A549 treated with ZK216348 at 1 μM for 4 hours (cell line): ENCODE measurements at places on chromosomes 4 and X. TPM values are rescaled to one million over a fixed set of nuclear protein-coding genes. Genes with fewer than 3 reads are reported as not detected.

The CYTL1 gene
- total RNA-seq: not detected in 5 replicates

The MAB21L2 gene
- not detected in 5 replicates for total RNA-seq

The MAGEA10 gene
- total RNA-seq: not detected in 5 replicates

The ERAS gene
- 0.19 TPM in 1 of 5 replicates, not detected in the others for total RNA-seq

The MND1 gene
- 12.3 to 21.1 TPM (median 12.8 TPM) in 5 replicates for total RNA-seq

The SLC7A11 gene
- 14.3 to 31.4 TPM (median 25.9 TPM) in 5 replicates for total RNA-seq

The FGFBP2 gene
- 0.12 to 0.24 TPM in 2 of 5 replicates, not detected in the others for total RNA-seq

The RTL3 gene
- total RNA-seq: 0.08 TPM in 1 of 5 replicates, not detected in the others

The CD38 gene
- 8.9 to 13.8 TPM (median 11.2 TPM) in 5 replicates for total RNA-seq

The PDCL2 gene
- total RNA-seq: not detected in 5 replicates

The UGT2B10 gene
- total RNA-seq: not detected in 5 replicates

The ITGB1BP2 gene
- total RNA-seq: 0.83 to 1.5 TPM (median 0.99 TPM) in 5 replicates

The DUX4 gene
- not detected in 5 replicates for total RNA-seq

The RTL5 gene
- 1.9 to 3.2 TPM (median 2.8 TPM) in 5 replicates for total RNA-seq

The BLOC1S4 gene
- total RNA-seq: 14.5 to 18.0 TPM (median 16.5 TPM) in 5 replicates

The CXorf65 gene
- total RNA-seq: not detected in 5 replicates

The FDCSP gene
- not detected in 5 replicates for total RNA-seq

The HAND2 gene
- total RNA-seq: 0.12 to 0.62 TPM (median 0.31 TPM) in 5 replicates

The PSAPL1 gene
- total RNA-seq: 0.14 to 0.29 TPM (median 0.22 TPM) in 4 of 5 replicates, not detected in the other

The CACNA1F gene
- not detected in 5 replicates for total RNA-seq

The LAMP2 gene
- 74.6 to 113 TPM (median 94.3 TPM) in 5 replicates for total RNA-seq

The SFRP2 gene
- not detected in 5 replicates for total RNA-seq

The HELT gene
- total RNA-seq: not detected in 5 replicates

The SSX5 gene
- not detected in 5 replicates for total RNA-seq

The ZNF718 gene
- 0.39 to 0.80 TPM (median 0.50 TPM) in 5 replicates for total RNA-seq

The SPANXN4 gene
- not detected in 5 replicates for total RNA-seq

The LYAR gene
- total RNA-seq: 27.0 to 40.5 TPM (median 30.7 TPM) in 5 replicates

The DCAF4L1 gene
- 0.11 to 0.19 TPM (median 0.12 TPM) in 5 replicates for total RNA-seq

The CT45A2 gene
- total RNA-seq: not detected in 5 replicates

The GPRASP1 gene
- total RNA-seq: 0.22 to 0.42 TPM (median 0.34 TPM) in 5 replicates

The JCHAIN gene
- 0.13 to 0.70 TPM (median 0.22 TPM) in 3 of 5 replicates, not detected in the others for total RNA-seq

The MAGED4 gene
- 0.24 to 15.1 TPM (median 11.3 TPM) in 5 replicates for total RNA-seq

The XKRX gene
- total RNA-seq: 0.12 to 0.72 TPM (median 0.45 TPM) in 5 replicates

The ATP1B4 gene
- total RNA-seq: not detected in 5 replicates

The GUCY1A1 gene
- not detected in 5 replicates for total RNA-seq

The ARAP2 gene
- 0.34 to 1.1 TPM (median 0.65 TPM) in 5 replicates for total RNA-seq

The LDB2 gene
- total RNA-seq: not detected in 5 replicates

The XIAP gene
- total RNA-seq: 18.9 to 35.9 TPM (median 31.8 TPM) in 5 replicates

The FHDC1 gene
- total RNA-seq: 0.46 to 0.79 TPM (median 0.65 TPM) in 5 replicates

The SUPT20HL2 gene
- not detected in 5 replicates for total RNA-seq

The NAP1L3 gene
- total RNA-seq: 0.25 to 0.92 TPM (median 0.33 TPM) in 5 replicates

The CT55 gene
- not detected in 5 replicates for total RNA-seq

The XPNPEP2 gene
- total RNA-seq: not detected in 5 replicates
